Activated CD8-positive, alpha-beta memory T cell treated with anti-CD3 and anti-CD28 coated beads for 1 hour (primary cell): ENCODE measurements at places on chromosomes 16 and 17.

DNA sequence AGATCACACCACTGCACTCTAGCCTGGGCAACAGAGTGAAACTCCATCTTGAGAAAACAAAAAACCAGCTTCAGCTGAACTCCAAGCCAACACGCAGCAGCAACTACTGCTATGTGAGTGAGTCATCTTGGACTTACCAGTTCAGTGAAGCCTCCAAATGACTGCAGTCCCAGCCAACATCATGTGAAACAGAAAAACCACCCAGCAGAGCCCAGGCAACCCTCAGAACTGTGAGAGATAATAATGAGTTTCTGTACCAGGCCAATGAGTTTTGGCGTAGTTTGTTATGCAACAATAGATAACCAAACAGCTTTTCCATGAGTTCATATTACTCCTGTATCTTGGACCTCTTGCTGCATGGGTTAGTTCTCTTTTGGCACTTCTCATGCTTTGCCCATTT is 23.3 kb downstream of the PHF12 start:
- DNase-seq = no peak

- no peak for DNase-seq
These were observed 11.7 kb downstream of the COX11 start for GRCh38 chr17:54956791-54957190.

- no peak for DNase-seq
These were observed 190.4 kb downstream of the ABCC12 start for GRCh38 chr16:47965439-47965838.

- no peak for DNase-seq
These were observed 6.6 kb upstream of the SNAI3 start for GRCh38 chr16:88692861-88693260.

DNA sequence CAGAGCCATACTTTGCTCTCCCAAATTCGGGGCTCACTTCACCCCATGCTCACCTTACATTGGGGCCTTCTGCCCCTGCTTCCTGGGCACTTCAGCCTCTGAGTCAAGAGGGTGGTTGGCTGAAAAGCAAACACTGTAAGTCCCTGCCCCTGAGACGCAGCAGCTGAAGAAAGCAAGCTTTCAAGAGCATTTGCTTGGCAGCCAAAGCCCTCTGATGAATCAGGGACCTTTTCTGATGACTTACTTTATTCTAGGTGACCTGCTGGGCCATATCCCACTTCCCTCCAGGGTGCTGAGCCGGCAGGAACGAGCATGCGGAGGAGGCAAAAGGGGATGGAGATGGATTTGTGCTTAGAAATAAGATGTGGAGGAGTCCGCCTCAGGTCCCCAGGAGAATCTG is 147.0 kb upstream of the TNRC6C start:
- DNase-seq = no peak

DNA sequence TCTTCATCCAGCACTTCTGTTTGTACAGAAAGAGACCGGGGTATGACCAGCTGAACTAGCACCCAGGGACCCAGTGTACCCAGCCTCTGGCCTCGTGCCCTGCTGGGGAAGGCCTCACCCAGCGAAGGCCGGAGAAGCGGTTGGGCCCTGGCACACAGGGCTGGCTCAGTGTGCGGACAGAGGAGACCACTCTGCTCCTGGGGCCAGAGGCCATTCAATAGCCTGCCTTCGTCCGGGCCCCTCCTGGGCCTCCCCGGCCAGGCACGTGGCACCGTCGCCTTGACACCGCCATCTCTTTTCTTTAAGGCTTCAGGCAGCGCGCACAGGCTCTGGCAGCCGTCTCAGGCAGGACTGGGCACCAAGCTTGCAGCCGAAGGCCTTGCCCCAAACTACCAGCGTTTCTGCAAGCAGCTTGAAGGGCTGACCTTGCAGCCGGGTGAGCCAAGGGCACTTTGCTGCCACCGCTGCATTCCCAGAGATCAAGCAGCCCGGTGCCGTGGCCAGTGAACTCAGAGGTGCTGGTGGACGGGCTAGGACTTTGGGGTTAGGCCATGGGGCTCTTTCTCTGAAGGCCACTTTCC is 8.0 kb downstream of the TAX1BP3 start:
- DNase-seq = no peak

GRCh38 chr17:74513987-74514631 is 17.2 kb downstream of the CD300LB start:
- no peak for DNase-seq

DNA sequence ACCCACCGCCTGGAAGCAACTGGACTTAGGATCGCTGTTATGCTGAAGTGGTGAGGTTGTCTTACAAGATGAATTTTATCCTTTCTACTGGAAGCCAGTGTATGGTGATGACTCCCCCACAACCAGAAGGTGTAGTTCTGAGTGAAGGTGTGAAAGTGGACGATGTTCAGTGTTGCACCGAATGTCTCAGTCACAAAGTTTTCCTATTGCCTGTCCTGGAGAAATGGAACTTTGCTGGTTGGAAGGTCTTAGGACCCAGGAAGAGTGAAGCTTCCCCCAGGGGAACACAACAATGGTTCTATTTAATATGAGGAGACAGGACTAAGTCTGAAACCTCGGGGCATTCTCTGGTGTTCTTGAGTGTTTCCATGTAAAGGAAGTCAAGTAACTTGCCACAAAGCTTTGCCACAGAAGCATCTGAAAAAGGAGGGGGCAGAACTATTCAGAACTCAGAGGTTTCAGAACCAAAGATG is 44.2 kb downstream of the USP22 start:
- DNase-seq = no peak

DNA sequence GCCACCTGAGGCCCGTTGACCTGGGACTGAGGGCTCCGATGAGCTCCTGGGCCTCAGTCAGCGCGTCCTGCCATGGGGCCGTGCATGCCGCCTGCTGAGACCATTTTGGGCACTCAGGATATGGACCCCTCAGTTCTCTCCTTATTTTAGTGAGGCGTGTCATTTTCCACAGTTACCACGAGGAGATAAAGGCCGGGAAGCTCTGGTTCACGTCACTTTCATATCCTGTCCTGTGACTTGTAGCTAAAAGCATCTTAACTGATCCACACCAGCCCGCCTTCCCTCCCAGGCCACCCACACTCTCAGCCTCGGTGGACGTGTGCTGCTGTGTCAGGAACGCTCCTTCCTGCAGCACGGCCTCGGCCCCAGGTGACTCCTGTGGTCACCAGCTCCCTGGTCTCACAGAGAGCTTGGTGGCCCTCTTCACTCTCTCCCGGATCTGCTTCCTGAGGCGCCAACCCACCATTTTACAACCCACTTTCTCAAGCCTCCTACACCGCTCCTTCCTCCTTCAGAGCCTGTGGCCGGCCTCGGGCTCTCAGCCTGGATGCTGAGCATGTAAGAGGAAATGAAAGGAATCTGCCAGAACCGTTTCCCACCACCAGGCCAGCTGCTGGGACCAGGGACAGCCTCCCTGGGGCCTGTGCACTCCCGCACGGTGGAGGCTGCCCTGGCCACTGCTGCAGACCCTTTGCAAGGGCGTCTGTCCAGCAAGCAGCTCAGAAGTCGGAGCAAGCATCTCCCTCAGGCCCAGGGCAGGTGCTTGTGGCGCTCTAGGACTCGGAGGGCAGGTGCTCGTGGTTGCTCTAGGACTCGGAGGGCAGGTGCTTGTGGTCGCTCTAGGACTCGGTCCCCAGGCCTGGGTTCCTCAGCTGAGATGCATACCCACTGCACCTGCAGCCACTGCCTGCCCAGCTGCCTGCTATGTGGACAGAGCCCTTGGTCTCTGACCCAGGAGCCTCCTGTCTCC is 23.9 kb upstream of the FASN start:
- no peak for DNase-seq

DNA sequence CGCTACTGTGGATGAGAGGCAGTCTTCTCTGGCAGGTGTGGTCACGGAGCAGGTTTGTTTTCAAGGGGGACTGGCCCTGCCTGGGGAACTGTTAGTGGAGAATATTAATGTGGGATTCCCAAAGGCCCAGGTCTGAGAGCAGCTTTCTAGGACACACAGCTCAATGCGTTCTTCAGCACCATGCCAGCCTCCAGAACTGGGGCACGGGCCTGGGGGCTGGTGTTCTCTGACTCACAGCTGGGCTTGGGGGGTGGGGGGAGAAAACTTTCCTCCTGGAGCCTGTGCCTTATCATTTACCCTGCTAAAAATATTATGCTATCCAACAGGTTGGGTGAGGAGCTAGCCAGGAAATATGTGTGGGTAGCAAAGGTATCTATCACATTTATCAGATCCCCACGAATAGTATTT is 13.5 kb upstream of the LHX1 start:
- no peak for DNase-seq

- DNase-seq = no peak
These were observed 17.2 kb downstream of the NT5M start for GRCh38 chr17:17320188-17320910.

DNA sequence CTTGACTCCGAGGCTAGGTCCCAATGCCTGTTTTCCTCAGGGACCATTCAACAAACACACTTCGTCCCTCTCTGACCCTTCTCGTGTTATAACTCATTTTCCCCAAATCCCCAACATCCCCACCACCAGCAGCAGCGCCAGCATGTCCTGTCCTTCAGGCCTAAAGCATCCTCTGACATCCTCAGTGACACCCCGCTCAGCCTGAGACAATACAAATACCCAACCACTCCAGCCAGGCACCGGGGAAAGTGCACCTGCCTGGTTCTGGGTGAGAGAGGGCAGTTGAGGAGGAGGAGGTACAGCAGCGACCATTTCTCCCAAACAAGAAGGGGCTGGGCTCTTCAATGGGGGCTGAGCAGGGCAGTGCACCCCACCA is 4.7 kb downstream of the MNT start:
- DNase-seq = no peak

GRCh38 chr17:55341432-55341831 is 76.7 kb downstream of the HLF start:
- no peak for DNase-seq

- no peak for DNase-seq
These were observed 44.9 kb upstream of the TRAP1 start for GRCh38 chr16:3762107-3762750.

- peak; percentile 46 for DNase-seq
These were observed 14.9 kb upstream of the CBFB start for GRCh38 chr16:67013823-67014633.
